ENCODE measurements at places on chromosomes 6 and 20.

DNA sequence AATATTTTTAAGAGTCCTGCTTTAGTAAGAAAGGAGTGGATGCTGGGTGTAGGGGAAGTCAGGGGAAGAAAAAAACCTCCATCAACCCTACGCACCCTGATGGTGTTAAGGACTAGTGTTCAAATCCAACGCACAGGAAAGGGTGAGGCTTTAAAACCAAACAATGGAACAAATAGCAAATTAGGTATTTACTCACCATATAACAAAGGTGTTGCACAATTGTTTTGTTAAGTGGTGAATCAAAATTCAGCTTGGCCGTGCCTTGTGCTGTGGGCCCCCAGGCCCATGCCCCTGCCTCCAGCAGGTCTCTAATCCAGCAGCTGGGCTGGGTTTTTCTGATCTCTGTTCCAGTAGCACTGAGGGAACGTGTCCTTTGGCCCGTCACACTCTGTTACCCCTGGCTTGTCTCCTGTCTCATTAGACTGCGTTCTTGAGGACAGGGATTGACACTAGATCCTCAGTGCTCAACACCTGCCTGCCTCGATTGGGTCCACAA lies 11.8 kb downstream of the FAM83D start:
- no peak for DNase-seq

DNA sequence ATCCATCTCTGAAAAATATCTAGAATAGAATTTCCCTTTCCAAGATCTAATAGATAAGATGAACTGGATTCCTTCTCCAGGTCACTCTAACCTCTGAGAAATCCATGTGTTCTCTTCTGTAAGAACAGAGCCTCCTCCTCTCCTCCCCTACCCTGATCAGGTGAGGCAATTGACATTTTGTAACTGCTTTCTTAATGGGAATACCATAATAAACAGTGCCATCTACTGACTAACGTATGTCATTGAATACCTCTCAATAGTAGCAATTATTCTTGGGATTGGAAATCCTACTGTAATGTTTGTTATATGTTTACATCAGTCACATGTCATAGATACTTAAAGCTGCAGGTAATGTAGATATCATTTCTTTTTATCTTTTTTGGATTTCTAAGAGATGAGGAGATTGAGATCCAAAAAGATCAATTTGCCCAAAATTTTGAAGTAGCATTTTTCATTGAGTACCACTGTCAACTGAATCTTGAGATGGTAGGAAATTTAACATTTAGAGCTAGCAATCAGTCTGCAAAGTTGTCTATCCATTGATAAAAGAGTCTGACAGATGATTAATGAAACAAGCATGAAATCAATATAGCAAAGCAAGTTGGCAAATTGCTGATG lies 365.8 kb upstream of the HSF2 start:
- DNase-seq: peak; percentile 18

- DNase-seq: no peak
Observed at GRCh38 chr20:57378646-57379262, 12.4 kb upstream of the RBM38 start.

GRCh38 chr6:145087034-145087433 lies 648.3 kb downstream of the EPM2A start:
- DNase-seq: no peak

DNA sequence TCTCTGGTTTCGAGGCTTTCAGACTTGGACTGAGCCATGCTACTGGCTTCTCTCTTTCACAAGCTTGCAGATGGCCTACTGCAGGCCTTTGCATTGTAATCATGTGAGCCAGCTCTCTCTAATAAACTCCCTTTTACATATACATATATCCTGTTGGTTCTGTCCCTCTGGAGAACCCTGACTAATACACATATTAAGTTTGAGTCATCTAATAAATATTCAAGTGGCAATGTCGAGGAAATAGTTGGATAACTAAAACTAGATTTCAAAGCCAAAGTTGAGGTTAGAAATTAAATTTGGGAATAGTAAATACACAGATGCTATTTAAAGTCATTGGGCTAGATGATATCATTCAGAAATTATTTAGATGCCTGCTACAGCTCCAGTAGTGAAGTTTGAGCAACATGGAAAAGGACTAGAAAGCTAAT lies 1343.4 kb downstream of the GRIK2 start:
- DNase-seq: no peak

DNA sequence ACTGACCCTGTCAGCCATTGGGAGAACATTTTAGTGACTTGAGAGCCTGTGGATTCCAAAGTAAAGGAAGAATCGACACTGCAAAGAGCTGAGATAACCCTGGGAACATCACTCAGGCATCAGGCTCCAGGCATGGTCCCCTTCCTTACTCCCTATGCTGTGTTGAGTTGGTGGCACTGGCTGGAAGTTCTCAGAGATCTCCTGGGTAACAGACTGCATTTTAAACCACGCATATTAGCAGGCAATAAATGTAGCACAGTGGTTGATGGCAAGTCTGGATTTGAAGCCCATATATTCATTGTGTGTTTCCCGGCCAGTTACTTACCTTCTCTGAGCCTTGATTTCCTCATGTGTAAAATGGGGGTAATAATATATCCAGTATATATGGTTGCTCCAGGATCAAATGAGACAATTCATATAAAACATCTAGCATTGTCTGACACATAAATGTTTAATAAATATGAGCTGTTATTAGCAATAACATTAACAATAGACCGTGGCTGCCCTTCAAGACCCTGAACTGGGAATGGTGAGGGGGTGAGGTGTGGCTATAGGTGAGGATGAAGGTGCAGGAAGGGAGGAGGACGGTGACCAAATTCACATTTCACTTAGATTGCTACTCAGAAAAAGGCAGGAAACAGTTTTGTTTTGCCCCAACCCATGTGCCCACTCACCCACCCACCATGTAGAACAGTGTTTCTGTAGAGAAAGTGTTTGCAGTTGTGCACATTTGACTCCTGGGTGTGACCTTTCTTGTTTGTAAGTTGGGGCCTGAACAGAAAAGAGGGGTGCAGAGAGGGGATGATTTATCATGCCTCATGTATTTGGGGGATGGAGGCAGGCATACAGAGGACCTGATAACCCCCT lies 2.1 kb downstream of the PLCG1 start:
- no peak for DNase-seq

DNA sequence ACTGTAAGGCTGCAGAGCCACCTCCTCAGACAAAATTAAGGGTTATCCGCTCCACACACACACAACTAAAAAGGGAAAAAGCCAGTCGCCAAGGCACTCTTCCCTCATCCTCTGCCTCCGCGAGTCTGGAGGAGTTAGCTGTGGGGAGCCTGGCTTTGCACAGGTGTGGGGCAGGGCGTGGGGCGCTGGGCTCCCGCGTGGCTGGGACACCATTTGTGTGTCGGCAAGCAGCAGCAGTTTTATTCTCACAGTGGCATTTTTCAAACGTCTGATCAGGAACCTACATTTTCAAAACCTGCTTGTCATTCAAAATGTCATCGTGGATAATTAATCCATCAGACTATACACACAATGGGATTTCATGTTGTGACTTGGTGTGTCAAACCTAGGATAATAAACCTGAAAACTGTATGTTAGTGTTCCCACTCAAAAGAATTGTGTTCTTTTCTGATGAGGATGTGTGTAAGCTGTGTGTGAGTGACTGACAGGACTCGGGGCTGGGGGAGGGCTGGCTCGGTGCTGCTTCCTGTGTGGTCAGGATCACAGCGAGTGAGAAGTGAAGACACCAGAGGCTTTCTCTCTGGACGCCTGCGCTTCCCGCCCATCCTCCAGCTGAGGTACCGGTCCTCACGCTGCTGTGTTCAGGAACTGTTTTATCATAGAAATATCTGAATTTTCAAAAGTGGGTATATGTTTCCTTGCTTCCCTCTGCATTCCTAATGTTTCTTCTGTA lies 83.1 kb downstream of the IRF4 start:
- DNase-seq: peak; percentile 73

- no peak for DNase-seq
Observed at GRCh38 chr20:10794765-10795164, 121.0 kb upstream of the JAG1 start.

- DNase-seq: no peak
Observed at GRCh38 chr20:8272766-8273165, 140.7 kb downstream of the PLCB1 start.

GRCh38 chr6:39707962-39708683 lies 17.1 kb downstream of the KIF6 start:
- DNase-seq: no peak

- DNase-seq: no peak
Observed at GRCh38 chr6:41167173-41167963, 4.5 kb upstream of the TREM2 start.

- no peak for DNase-seq
Observed at GRCh38 chr6:38649744-38650143, 10.0 kb upstream of the BTBD9 start.

GRCh38 chr6:167094820-167095637 lies 27.9 kb upstream of the CCR6 start:
- peak; percentile 51 for DNase-seq

DNA sequence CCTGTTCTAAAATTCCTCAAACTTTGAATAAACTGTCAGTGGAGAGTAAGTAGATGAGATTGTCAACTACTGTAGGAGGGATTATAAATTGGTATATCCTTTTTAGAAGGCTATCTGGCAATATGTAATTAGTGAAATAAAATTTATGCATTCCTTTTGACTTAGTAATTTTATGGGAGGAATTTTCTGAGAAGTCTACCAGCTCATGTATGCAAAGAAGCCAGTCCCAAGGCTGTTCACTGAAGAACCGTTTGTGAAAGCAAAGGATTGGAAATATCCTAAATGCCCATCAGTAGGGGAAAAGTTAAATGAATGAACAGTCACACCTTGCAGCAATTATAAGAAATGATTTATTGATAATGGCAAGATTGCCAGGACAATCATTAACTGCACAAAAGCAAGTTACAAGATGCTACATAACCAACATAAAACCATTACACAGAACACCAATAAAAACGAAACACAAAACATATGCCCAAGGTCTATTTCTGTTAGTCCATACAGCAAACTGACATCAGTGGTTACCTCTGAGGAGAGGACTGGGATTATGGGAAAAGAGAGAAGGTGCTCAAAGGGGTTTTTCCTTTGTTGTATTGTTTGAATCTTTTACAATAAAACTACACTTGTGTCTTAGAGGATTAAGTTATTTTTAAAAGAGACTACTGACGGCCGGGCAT lies 4.6 kb upstream of the DSTN start:
- DNase-seq: no peak

- DNase-seq: no peak
Observed at GRCh38 chr6:3756546-3756945, 5.0 kb upstream of the PXDC1 start.

DNA sequence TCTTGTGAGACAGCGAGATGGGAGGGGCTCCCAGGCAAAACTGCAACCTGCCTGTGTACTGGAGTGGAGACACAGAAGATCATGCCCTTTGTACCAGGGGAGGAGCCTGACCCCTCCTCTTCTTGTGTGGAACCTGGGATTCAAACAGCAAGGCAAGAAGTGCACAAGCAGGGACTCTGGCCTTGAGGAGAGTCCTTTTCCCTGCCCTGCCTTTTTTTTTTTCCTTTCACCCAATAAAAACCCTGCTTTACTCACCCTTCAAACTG lies 251.8 kb upstream of the OPRM1 start:
- no peak for DNase-seq

GRCh38 chr6:89209457-89209856 lies 7.7 kb downstream of the GABRR1 start:
- DNase-seq: no peak

- no peak for DNase-seq
Observed at GRCh38 chr6:117384659-117385058, 41.1 kb downstream of the ROS1 start.

DNA sequence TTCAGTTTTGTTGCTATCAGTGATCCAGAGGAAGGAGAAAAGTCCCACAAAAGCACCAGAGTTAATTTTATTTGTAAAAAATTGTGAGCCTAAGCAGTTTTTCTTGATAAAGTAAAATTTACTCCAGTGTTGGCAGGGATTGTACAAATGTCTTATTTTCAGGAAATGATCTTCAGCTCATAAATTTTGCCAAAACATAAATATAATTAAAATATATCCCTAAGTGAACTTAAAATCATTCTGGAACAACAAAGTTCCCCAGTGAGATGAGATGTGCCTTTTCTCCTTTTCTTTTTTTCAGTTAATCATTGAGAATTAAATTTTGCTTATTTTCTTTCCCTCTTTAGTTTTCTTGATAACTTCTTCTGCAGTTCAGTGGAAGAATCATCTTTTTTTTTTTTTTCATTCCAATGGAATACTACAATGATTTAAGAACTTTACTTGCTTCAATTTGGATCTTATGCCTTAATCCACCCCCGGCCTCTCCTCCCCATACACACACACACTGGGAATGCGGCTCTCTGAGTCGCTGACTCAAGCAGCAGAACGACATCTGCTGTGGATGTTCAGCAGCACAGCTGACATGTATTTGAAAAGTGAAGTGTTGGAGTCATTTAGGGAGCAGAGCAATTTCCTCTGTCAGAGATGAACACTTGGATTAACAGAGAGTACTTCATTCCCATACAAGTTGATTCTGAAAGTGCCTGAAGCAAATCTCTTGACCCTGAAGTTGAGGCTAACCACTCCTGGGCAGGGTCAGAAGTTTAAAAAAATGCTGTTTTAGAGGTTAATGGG lies 27.7 kb upstream of the LAMA4 start:
- DNase-seq: no peak

DNA sequence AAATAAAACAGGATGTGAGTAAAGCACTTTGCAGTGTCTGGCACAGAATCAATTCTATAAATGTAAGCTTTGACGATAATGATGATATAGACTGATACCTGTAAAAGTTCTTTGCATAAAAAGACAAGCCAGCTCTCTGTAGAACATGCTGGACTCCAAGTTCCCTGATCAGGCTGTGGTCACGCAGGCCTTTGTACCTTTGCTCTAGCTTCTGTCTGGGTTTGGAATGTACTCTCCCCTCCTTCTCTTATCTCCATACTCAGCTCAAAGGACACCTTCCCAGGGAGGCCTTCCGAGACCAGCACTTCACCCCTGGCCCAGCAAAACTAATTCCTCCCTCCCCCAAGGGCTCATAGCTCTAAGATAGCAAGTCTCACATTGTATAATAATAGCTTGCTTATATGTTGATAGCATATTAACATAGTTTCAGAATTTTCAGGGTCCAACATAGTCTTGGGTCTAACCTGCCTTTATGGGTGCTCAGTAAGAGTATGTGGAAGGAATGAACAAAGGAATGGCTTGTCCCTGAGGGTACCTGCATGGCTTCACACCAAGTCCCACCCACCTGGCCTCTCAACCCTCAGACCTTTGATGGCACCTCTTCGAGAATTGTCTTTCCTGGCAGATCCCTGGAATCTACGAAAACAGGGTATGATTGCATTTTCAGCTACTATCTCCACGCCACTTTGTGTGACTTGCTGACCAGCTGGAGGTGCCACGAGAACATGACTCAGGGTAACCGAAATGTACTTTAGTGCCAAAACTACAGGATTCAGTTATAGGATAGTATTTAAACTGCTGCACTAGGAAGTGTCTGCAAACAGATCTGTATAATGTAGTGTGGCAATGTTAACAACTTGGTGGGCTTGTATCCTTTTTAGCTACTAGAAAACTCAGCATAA lies 41.7 kb upstream of the PIM1 start:
- DNase-seq: no peak

GRCh38 chr6:111718990-111719389 lies 113.3 kb upstream of the TRAF3IP2 start:
- no peak for DNase-seq
